ENCODE measurements at places on chromosomes 2 and 18.

DNA sequence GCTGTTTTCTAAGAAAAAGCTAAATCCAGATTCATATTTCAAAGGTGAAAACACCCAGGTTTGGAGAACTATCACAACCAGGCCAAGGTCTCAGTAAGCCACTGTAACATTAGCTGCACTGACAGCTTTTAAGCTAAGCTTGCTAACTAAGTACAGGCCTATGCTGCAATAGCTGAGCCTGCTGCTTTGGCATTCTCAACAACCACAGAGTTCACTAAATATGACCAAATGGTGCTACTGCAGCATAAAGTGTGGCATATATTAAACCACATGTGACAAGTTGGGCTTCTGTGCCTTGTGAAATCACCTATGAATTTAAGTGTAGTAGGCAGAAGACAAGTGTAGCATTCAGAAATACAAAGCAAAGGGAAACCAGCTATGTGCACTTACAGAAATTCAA lies 206.7 kb downstream of the TCF4 start:
- no peak for DNase-seq

DNA sequence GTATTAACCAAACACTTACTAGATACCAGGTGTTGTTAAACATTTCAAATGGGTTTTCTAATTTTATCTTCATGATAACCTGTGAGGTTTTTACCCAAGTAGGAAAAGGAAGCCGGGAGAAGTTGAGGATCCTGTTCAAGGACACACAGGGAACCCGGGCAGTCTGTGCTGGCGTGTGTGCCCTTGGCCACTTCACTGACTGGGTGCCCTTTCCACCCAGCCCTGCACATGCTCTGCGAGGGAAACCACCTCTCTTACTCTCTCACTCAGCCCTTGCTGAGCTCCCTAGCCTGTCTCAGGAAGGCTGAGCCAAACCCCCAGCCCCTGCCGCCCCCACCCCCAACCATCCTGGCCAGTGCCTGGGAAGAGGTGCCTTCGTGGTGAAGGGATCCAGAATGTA lies 51.8 kb downstream of the TEX44 start:
- DNase-seq = no peak

GRCh38 chr2:238171575-238172187 lies 12.9 kb downstream of the ERFE start:
- DNase-seq = no peak

DNA sequence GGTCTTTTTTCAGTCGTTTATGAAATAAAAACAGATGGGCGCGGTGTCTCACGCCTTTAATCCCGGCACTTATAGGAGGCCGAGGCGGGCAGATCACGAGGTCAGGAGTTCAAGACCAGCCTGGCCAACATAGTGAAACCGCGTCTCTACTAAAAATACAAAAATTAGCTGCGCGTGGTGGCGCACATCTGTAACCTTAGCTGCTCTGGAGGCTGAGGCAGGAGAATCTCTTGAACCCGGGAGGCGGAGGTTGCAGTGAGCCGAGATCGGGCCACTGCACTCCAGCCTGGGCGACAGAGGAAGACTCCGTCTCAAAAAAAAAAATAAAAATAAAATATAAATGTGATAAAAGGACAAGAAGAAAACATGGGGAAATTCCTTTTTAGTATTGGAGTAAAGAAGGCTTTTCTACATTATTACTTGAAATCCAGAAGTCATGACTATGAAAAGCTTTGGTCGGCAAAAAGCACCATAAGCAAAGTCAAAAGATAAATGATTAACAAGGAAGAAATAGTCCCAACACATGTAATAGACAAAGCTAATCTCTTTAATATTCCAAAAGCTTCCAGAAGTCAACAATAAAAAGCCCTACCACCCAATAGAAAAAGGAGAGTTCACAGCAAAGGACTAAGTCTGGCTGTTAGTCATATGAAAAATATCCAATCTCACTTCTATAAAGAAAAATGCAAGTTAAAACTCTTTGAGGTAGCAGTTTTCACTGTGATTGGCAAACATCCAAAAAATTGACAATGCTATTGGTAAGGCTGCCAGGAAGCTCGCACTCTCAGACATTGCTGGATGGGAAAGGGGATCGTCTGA lies 1.4 kb upstream of the FAM168B start:
- no peak for DNase-seq

DNA sequence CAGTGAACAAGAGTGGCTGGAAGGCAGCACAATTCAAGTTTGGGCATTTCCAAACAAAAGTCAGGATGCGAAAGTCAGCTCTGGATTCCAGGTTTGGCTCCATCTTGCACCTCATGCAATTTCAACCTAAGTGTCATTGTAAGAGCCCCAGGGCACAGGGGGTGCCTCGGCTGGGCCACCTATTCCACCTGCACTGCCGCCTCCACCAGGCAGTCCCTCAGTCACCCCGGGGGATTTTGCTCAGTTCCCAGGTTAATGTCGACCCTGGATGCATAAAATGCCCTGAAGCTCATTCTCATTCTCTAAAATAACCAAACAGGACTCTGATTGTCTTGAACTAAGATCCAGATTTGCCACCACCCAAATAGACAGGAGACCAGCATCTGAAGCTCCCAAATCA lies 77.6 kb downstream of the EDAR start:
- no peak for DNase-seq

DNA sequence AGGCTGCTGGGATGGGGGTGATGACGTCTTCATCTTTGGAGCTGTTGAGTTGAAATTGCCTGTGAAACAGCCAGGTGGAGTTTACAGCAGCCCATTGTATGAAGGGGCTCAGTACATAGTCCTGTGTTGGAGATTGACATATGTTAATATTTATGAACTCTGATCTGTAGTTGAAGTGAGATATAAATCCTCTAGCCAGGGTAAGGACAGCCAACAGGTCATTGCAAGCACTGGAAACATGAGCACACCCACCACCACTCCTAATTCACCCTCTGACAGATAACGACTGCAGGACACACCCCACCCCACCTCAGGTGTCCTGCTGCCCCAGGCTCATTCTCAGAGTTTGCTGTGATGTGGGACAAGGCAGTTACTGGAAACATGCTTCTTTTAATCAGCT lies 112.4 kb upstream of the TRIB2 start:
- no peak for DNase-seq

DNA sequence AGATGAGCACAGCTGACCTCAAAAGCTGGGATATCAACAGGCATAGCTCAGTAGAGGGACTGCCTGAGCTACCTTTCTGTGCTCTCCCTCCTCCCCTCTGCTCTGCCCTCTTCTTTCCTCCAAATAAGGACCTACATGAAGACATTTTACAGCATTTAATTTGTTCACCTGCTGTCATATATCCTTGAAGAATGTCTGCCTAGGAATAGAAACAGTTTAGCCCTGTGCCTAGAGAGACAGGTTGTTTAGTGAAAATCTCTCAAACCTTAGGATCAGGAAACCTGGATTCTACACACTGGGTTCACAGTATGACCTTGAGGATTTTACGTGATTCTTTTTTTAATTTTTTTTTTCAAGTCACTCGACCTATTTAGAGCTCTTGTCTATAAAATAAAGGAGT lies 213.0 kb upstream of the SETBP1 start:
- DNase-seq = no peak

- DNase-seq = no peak
Observed at GRCh38 chr2:109216332-109216731, 87.3 kb downstream of the SH3RF3 start.

- no peak for DNase-seq
Observed at GRCh38 chr2:28382755-28383154, 9.9 kb upstream of the FOSL2 start.

DNA sequence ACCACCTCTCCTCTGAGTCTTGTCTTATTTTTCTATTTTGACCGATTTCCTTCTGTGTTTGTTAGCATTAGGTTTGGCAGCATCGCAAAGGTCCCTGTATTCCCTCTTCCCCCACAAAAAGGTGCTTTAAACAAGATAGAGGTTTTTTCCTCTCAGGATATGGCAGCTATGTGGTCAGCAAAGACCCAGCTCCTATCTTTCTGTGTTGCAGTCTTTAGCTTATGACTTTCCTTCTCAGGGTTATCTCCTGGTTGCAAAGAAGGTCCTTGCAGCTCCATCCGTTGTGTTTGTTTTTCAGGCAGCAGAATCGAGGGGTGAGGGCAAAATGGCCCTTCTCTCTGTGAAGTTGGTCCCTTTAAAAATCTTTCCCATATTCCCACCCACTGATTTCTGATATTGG lies 38.4 kb downstream of the GALNT1 start:
- no peak for DNase-seq
